ENCODE measurements at places on chromosomes 1 and 21.
A peak's percentile ranks its signal among the peaks of the same experiment; 100 is the strongest.

- peak; percentile 58 for DNase-seq
These were observed 25.5 kb downstream of the ETV3L start for GRCh38 chr1:157073944-157074685.

GRCh38 chr1:151774256-151774922, 11.1 kb upstream of the MRPL9 start:
- no peak for DNase-seq

GRCh38 chr1:206714331-206715058, 29.8 kb downstream of the MAPKAPK2 start:
- DNase-seq, result peak; percentile 34

DNA sequence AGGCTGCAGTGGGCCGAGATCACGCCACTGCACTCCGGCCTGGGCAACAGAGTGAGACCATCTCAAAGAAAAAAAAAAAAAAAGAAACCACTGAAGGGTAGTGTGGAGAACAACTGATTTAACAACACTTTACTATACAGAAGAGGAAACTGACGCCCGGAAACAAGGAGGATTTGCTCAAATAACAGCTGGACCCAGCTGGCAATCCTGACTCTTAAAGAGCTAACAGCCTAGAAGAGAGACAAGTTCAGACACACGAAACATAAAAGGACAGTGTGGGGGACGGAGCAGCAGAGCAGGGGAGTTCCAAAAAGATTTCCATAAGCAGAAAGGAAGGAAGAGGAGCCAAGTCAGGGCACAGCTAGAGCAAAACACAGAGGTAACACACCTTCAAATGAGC, 4.4 kb downstream of the ECHDC2 start:
- DNase-seq, result no peak

- no peak for DNase-seq
These were observed 67.6 kb upstream of the LRRC8B start for GRCh38 chr1:89457046-89457445.

DNA sequence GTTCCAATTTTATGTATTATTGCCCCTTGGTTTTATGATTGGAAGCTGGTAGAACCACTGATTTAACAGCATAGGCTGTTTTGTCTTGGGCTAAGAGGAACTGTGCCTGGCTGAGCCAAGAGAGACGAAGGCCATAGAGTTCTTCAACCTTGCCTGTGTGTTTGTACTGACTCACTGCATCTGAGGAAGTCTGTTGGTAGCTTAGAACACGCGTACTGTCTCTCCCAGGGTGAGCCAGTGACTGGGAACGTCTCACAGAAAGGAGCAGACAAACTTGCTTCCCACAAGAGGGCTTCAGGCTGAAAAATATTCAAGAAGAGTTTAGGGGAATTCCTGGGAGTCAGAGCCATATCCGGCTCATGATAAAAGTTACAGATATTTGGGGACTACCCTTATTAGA, 14.9 kb downstream of the TMEM51 start:
- DNase-seq, result peak; percentile 46

DNA sequence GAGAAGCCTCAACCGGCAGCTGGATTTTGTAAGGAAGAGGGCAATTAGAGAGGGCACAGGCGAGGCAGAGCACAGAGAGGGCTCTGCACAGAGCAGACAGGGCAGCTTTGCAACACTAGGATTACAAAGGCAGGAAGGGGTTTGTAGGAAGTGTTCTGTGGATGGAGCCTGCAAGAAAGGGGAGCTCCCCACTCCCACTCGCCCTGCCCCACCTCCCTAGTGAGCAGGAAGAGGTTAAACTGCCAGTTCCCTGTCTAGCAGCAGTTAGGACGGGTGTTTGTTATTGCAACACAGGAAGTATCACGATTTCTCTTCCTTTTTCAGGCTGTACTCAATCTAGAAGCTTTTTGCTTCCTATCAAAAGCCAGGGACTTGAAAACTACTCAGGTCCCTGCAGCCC, 63.3 kb upstream of the LRRC8D start:
- DNase-seq, result no peak

DNA sequence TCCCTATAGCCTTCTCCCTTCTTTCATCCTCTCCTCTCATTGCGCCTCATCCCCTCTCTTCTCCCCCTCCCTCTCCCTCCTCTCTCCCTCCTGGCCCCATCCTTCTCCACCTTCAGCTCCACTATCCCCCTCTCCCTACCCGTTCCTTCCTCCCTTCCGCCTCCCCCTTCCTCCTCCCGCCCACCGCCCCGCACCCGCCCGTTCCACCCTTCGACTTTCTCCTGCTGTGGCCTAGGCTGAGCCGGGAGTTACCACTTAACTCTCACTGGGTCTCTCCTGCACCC, 1.6 kb downstream of the NPR1 start:
- no peak for DNase-seq

DNA sequence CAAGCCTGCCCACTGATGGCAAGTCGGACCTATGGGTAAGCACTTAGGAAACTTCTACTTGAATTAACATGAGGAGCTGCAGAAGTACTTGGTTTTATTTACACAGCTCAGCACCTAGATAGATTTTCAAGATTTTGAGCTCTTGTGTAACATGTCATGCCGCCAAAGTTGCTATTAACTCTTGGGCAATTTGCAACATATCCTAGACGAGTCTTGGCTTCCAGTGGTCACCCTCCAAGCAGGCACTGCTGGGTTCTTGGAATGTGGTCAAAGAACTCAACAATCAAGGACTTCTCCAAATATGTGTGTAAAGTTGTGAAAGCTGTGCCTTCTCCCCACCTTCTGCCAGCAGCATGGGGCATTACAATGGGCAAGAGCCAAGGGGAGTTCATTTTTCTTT, 17.8 kb upstream of the GUCA2B start:
- no peak for DNase-seq

- DNase-seq, result no peak
These were observed 113.9 kb upstream of the CDC42BPA start for GRCh38 chr1:227432181-227432535.

GRCh38 chr1:244861683-244862082, 2.7 kb downstream of the HNRNPU start:
- no peak for DNase-seq

- DNase-seq, result no peak
These were observed 359.2 kb upstream of the PKN2 start for GRCh38 chr1:88324899-88325298.

DNA sequence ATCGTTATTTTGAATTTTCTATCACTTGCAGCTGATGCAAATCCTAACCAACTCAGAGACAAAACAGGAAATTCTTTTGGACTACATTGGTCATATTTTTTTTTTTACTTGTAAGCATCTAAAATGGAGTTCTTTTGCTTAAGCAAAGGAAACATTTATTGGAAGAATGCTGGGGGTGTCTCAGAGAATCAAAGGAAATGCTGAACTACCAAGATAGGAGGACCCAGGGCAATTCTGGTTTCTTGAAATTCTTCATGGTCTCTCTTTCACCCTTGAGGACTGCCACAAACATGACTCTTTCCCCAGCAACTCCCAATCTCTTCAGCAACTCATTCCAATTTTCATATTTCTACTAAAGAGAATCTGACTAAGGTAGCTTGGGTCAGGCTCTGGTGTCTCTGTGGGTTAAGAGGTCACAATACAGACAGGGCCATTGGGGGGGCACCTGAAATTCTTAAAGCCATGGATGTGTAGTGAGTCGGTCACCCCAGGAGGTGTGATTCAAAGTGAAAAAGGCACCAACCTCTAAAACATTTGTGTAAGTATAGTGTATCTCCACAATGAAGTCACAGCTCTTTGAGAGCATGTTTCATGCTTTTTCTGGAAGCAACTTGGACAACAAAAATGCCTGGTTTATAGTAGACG, 171.1 kb upstream of the FGGY start:
- peak; percentile 64 for DNase-seq

DNA sequence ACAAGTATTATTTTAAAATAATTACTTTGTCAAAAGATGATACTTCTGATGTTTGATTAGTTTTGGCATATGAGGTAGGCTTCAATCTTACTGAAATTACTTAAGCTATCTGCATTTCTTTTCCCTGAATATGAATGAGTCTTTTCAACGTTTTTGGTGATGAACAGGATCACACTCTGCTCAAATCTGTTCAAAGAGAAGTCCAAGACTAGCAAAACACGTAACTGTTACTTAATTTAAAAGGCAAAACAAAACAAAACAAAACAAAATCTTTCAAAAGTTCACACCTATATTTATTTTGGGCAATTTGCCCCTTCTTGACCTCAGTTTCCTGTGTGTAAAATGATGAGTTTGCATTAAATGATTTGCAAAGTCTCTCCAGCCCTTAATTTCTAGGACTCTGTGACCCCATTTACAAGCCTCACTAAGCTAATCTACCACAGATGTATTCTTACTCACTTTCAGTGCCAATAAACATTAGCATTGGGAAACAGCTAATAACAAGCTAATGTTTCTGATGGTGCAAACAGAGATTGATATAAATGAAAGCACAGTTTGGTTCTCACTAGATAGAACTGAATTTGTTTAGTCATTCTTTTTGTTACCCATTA, 865.4 kb downstream of the LTN1 start:
- no peak for DNase-seq

DNA sequence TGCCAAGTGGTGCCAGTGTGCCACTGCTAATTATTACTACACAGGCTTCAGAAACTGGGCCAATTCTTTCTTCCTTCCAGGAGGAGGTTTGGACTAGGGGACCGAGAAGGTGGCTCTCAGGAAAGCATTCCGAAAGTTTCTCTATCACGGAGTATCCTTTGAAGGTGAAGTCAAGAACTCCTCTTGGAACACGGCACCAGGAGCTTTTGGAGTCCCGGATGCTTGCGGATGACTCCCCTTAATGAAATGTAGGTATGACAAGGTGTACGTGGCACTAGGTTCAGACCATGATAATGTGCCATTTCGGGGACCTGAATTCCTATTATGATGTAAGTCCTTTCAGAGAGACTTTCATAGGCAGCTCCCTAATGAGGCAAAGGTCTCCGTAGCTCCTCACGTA, 634.1 kb downstream of the KIF26B start:
- DNase-seq, result no peak

DNA sequence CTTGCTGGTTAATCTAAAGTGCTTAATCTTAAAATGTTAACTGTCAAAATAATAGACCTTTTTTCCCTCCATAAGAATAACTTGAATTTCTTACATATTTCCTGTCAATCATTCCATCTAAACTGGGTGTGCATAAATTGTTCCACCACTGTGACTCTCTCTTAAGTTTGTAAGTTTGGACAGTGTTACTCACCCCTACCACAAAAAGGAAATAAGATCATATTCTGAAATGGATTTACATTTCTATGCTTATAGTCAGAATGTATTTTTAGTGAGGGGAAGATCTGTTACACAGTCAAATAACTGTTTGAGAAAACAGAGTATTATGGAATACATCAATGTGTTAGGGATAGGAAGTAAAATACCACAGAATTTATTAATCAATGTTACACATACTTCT, 109.6 kb upstream of the DPYD start:
- peak; percentile 82 for DNase-seq

GRCh38 chr21:45504516-45505415, 37.5 kb downstream of the SLC19A1 start:
- DNase-seq, result no peak

GRCh38 chr1:11706292-11706691, 14.8 kb downstream of the DRAXIN start:
- DNase-seq, result no peak

- no peak for DNase-seq
These were observed 20.4 kb downstream of the DENND2D start for GRCh38 chr1:111179968-111180533.

GRCh38 chr1:42340901-42341300, 5.9 kb upstream of the FOXJ3 start:
- no peak for DNase-seq

DNA sequence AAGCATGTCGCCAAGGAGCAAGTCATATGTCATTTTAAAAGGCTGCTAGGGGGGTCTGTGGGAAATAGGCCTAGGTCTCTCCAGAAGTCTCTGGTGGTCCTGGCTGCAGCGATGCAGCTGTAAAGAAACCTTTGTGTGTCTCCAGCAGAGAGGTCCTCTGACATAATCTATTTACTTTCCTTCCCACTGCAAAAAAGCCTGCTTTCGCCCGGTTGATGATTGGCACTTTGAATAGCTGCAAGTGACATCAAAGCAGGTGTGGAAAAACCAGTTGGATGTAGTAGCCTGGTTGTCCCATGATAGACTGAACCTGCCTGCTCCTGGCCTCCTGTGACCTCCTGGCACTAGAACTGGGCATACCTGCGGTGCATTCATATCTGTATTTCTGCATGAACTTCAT, 13.8 kb downstream of the RASSF5 start:
- DNase-seq, result no peak

- DNase-seq, result no peak
These were observed 9.8 kb downstream of the KCNN3 start for GRCh38 chr1:154860156-154860870.

DNA sequence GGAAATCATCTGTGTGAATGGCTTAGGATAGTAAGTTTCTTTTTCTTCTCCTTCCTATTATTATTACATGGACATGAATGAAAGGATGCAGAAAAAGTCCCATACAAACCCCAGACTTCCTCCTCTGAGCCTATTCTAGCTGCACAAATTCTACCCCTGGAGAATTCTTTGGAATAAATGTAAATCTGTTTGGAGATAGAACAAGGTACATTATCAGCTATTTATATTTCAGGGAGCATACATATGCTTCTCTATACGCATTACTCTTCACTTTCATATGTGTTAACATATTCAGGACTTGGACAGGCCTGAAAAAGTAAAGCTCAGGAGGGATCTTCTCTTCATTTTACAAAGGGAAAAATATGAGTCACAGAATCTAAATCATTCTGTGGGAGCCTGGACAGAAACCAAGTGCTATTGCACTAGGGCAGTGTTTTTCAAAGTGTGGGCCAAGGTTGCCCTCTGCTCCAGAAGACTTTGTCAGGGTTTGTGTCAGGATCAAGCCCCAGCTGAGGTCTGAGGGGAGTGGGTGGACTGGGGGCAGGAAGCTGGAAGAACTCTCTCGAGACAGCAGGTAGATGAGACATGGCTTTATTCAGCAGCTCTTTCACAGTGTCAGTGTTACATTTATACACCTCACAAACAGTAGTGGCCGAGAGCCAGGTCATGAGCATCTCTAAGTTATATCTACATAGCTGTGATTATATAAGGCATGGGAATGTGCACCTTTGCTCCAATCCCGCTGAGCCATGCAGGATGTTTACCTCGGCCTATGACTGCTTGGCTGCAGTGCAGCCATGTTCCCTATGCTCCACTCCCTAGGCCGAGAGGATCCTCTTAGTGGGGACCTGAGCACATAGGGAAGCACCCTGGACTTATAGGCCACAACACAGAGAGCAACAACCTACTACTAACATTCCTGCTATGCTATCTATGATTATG, 114.3 kb downstream of the GDAP2 start:
- no peak for DNase-seq

GRCh38 chr1:185017338-185017737, 28.0 kb upstream of the RNF2 start:
- peak; percentile 80 for DNase-seq

GRCh38 chr1:223747838-223748335, 35.5 kb downstream of the CAPN2 start:
- DNase-seq, result peak; percentile 35

- DNase-seq, result no peak
These were observed 75.1 kb upstream of the ZBTB40 start for GRCh38 chr1:22376546-22376945.
